EH (cell line): ENCODE measurements at places on chromosomes 13 and 19.
A peak's percentile ranks its signal among the peaks of the same experiment; 100 is the strongest.

DNA sequence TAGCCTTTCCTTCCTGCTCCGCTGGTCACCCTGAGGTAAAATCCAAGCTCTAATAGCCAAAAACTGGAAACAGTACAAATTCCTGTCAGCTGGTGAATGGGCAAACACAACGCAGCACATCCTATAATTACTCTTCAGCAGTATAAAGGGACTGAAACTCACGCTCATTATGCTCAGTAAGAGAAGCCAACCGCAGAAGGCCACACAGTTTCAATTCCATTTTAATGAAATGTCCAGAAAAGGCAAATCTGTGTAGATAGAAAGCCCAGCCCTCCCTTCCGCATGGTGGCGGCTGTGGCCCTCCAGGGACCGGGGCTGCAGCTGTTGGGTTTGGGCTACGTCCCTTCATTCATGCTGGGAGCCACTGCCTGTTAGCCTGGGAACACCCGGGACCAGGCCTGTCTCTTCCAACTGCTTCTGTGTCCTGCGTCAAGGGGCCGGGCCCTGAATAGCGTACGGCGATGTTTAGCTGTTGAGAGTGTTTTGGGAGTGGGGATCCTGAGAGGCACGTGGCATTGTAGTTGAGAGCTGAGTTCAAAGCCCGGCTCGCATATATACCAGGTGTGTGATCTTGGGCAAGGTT is 23.5 kb downstream of the NKPD1 start:
- DNase-seq, result no peak

- peak; percentile 50 for DNase-seq
These were observed 28.7 kb upstream of the KCTD15 start for GRCh38 chr19:33767898-33768413.

GRCh38 chr13:34129436-34129835 is 311.5 kb downstream of the RFC3 start:
- no peak for DNase-seq

- DNase-seq, result no peak
These were observed 54.4 kb downstream of the MLLT1 start for GRCh38 chr19:6225232-6225865.

DNA sequence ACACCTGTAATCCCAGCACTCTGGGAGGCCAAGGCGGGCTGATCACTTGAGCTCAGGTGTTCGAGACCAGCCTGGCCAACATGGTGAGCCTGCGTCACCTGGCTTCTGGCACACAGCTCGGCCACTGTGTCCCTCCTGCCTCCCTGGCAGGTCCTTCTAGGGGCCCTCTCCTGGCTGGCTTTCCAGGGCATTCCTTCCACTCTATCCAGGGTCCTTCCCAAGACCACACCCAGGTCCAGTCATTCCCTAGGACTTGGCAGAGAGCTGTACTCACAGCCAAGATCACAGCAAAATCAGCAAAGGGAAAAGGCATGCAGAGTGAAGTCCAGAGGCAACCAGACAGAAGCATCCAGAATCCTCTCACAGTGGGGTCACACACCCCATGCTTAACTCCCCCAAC is 9.7 kb upstream of the HSH2D start:
- no peak for DNase-seq
